Endothelial cell of umbilical vein (primary cell): ENCODE measurements at places on chromosomes 5 and 9. TPM values are rescaled to one million over a fixed set of nuclear protein-coding genes. Genes with fewer than 3 reads are reported as not detected.

DNA sequence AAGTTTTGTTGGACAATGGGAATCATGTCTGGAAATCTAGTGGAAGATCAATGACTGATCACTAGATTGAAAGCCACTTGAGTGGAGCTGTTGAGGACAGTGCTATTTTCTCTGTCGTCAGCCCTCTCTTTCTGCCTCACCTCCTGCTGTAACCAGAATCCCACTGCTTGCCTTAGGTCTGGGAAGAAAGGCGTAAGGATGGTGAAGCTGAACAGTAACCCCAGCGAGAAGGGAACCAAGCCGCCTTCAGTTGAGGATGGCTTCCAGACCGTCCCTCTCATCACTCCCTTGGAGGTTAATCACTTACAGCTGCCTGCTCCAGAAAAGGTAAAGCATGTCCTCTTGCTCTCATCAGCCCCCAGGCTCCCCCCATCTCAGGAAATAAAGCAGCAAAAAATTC, 1.1 kb downstream of the NSG2 start:
- no peak for DNase-seq

GRCh38 chr5:36740259-36740898, 134.0 kb downstream of the SLC1A3 start:
- DNase-seq = no peak

DNA sequence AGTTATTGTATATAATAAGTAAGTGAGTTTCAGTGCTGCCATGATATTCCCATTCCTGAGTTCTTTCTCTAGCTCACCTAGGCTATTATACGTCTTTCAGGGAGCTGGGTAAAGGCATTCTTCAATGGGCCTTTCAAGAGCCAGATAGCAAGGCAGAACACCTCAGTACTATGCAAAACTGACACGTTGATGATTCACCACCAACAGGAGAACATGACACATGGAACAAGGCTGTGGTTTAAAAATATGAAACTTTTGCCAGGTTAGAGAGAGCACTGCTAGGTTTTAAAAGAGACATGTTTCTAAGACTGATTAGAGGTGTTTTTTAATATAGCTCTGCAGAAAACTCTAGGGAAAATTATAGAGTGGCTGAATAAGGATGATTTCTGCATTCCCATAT, 95.9 kb downstream of the UGCG start:
- peak; percentile 37 for DNase-seq

The IFNA2 gene
- not detected in 2 replicates for total RNA-seq
